ENCODE measurements at places on chromosomes 3 and 15. TPM values are rescaled to one million over a fixed set of nuclear protein-coding genes. Genes with fewer than 3 reads are reported as not detected.

DNA sequence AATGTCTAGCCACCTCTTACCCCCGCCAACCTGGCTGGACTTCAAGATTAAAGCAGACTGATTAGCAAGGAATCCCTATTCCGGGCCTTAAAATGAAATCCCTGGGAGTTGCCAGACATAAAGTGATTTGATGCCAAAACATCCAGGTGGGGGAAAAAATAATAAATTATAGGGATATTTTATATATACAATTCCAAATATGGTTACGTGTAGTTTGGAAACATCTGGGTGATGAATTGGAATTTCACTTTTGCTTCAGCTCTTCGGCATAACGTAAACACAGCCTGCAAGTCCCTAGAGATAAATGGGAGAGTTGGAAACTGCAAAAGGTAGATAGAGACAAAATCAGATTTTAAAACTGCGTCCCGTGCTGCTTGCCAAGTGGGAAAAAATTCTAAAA is 545.5 kb upstream of the MDFIC2 start:
- H3K27ac ChIP-seq, result no peak overlapping the region
- H3K4me1 ChIP-seq, result no peaks in the 10 kb centered on the region
- H3K4me3 ChIP-seq, result no peak overlapping the region
- no peaks in the 10 kb centered on the region for H3K36me3 ChIP-seq
- H3K27me3 ChIP-seq, result no peaks in the 10 kb centered on the region

DNA sequence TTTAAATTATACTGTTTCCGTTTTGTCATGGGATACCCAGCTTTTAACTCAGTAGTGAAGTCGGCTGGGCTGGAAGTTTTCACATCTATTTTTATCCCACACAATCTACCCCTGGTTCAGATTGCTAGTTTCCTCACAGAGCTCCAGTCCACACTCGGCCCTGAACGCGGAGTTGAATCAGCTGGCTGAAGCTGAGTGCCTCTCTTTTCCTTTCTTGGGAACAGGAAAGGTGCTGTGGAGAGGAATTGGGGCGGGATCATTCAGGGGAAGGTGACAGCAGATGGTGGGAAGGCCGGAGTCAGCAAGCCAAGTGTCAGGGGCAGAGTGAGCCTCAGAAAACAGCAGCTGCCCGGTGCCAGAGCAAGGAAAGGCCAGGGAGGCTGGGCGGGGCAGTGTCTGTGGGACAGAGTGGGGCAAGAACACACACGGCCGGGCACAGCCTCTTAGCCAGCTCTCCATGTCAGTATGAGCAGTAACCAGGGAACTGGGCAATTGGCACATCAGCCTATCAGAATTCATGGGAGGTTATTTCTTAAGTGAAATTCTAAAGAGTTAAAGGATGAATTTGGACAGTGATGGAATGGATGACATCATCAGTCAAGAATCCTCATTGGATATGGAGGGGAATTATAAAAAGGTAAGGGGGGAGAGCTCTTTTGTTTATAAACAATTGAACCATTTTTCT is 135.7 kb upstream of the IL12A start:
- peak overlapping the region; percentile 12 for H3K4me3 ChIP-seq
- H3K4me1 ChIP-seq, result peaks cover 1% of the 10 kb centered on the region
- peak; percentile 35 for DNase-seq
- no peaks in the 10 kb centered on the region for H3K36me3 ChIP-seq
- H3K27me3 ChIP-seq, result no peaks in the 10 kb centered on the region
- H3K27ac ChIP-seq, result no peak overlapping the region

- no peak for DNase-seq
- H3K36me3 ChIP-seq, result no peaks in the 10 kb centered on the region
- H3K27me3 ChIP-seq, result no peaks in the 10 kb centered on the region
- H3K4me3 ChIP-seq, result no peak overlapping the region
Observed at GRCh38 chr3:138412821-138413551, 21.4 kb upstream of the ESYT3 start.

DNA sequence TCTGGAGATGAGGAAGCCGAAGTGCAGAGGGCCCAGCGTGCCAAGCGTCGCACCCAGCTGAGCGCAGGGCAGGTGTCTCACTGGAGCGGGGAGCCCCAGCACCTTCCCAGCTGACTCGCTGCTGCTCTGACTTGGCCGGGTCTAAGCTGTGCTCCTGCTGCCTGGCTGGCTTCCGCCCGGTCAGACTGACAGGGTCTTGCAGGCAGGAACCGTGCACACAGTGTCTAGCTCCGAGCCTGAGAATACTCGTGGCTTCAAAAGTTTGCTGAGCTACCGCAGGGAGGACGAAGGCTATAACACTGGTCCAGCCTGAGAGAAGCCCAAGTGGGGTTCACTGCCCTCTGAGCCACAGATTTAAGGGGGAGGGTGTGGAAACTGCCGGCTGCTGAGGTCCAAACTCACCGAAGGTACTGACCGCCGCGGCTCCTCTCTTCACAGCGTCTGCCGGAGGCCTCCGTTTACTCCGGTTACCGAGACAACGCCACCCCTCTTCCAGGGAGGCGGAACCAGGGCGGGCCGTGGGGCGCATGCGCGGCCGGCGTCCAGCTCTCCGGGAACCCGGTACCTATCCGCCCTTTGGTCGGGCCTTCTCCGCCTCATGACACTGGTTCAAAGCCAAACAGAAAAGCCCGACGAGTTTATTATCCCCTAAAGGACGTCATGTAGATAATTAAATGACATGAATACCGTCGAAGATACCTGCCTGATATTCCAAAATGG is at the start of gene CFAP44:
CFAP44 (minus strand) TSS at position 443 of the 720 bp plus-strand sequence. CDS start 7,829 bp downstream, outside the sequence.
- peak within 1 kb of the TSS; percentile 35 for H3K4me3 ChIP-seq
- no peak within 1 kb of the TSS for H3K27ac ChIP-seq
- H3K4me1 ChIP-seq, result peaks cover 3% of the 10 kb centered on the region
- DNase-seq, result peak; percentile 83

DNA sequence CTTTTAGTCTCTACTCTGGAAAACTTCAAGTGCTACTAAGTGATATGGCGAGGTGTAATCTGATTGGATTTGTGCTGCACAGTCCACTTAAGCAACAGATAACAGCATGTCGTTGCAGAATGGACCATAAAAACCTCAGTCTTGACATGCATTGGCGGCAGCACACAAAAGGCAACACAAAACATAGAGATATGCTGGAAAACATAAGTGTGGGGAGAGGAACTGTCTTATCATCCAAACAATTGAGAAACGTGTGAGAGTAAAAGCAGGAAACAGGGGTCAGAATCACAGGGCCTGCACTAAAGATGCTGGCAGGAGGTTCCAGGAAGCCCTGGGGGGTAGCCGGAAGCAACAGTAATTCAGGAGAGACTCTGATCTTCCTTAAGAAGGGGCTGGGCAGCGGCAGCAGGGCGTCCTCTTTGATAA is 82.1 kb downstream of the CGNL1 start:
- no peak overlapping the region for H3K4me3 ChIP-seq
- no peak for DNase-seq
- no peak overlapping the region for H3K27ac ChIP-seq
- no peaks in the 10 kb centered on the region for H3K27me3 ChIP-seq
- H3K4me1 ChIP-seq, result no peaks in the 10 kb centered on the region

DNA sequence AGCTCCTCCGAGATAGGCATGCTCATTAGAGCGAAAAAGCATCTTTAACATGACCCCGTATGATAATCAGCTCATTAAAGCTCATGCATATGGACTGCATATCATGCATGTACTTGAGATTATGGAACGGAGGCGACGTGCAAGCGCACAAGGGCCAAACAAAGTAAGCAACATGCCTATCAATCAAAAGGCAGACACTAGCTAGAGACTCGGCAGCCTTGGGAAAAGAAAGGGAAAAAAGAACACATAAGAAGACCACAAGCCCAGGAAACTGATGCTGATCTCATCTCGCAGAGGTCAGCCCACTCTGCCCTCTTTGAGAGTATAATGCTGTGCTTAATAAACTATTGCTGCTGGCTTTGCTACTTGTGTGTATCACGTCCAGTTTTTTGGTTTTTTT is 2.6 kb upstream of the ACOX2 start:
- no peak overlapping the region for H3K4me3 ChIP-seq
- no peak overlapping the region for H3K27ac ChIP-seq
- peaks cover 14% of the 10 kb centered on the region for H3K4me1 ChIP-seq

DNA sequence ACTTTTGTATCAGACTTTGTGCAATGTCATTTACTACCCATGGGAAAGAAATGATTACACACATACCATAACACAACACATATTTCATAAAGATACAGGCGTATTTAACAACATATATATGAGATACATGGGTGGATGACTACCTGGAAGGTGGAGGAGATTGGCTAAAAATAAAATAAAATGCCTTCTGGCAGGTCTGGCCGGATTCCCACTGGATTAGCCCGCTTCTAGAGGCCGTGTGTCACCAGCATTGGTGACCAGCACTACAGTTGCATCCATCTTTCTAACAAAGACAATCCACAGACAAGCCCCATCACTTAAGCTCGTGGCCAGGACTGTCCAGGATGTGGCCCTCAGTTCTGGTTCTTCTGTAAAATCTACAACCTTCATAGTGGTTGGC is 21.0 kb upstream of the SEC22A start:
- no peaks in the 10 kb centered on the region for H3K4me1 ChIP-seq
- H3K27ac ChIP-seq, result no peak overlapping the region
- DNase-seq, result no peak
- H3K4me3 ChIP-seq, result no peak overlapping the region

DNA sequence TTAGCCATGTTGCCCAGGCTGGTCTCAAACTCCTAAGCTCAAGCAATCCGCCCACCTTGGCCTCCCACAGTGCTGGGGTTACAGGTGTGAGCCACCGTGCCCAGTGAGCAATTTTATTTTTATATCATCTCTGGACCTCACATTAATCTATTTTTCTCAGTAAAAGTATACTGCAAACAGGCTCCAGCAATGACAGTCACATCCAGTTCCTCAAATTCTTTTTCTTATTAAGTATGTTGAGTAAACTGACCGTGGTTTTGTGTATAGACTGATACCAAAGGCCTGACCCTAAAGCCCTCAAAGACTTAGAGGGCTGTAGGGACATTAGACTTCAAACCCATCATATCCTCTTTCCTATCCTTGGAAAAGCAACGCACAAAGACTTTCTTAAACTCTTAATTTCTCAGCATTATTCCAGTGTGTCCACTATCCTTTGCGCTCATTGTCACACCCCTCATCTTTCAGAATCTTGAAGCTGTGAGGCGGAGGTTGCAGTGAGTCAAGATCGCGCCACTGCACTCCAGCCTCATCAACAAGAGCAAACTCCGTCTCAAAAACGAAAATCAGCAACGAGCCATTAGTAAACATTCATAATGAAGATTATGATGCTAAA is 2.0 kb downstream of the NGLY1 start:
- peaks cover 5% of the 10 kb centered on the region for H3K4me1 ChIP-seq
- no peak overlapping the region for H3K4me3 ChIP-seq
- no peak overlapping the region for H3K27ac ChIP-seq
- DNase-seq, result no peak
- no peaks in the 10 kb centered on the region for H3K27me3 ChIP-seq

GRCh38 chr3:186646106-186646505 is 5.9 kb downstream of the FETUB start:
- no peaks in the 10 kb centered on the region for H3K4me1 ChIP-seq
- no peak for DNase-seq
- H3K4me3 ChIP-seq, result no peak overlapping the region
- H3K27me3 ChIP-seq, result no peaks in the 10 kb centered on the region

DNA sequence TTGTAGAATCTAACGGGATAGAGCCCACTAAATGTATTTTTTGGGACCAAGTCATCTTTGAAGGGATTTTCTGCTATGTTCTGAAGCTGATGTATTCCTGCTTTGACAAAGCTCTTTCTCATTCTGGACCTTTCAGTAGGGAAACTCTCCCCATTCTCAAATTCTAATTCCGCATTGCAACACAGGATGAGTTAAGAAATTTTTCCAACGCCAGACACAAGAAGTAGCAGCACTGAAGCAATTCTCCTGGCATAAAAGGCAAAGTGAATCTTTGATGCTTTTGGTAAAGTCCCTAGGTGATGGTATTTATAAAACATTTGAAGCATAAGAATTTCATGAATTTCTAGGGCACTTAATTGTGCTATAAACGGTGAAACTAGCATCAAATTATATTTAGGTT is 76.8 kb downstream of the ZPLD1 start:
- no peaks in the 10 kb centered on the region for H3K27me3 ChIP-seq
- DNase-seq, result no peak

DNA sequence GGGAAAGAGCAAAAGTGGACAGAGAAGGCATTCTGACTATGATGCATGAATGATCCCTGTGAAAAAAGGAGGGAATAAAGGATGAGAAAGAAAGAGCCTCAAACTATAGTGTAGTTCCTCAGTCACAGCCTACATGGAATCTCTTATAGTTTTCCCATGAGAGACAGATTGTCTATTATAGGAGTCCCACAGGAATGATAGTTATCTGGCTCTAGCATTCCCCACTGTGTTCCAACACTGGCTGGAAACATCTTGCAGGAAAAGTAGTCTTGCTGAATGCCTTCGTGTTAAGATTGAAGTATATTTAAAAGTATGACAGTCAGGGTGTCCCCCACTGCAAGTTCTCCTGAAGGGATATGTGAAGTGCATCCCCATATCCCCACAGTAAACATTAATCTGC is 641.5 kb upstream of the NECTIN3 start:
- DNase-seq, result no peak
- H3K27ac ChIP-seq, result no peak overlapping the region
- no peak overlapping the region for H3K4me3 ChIP-seq

DNA sequence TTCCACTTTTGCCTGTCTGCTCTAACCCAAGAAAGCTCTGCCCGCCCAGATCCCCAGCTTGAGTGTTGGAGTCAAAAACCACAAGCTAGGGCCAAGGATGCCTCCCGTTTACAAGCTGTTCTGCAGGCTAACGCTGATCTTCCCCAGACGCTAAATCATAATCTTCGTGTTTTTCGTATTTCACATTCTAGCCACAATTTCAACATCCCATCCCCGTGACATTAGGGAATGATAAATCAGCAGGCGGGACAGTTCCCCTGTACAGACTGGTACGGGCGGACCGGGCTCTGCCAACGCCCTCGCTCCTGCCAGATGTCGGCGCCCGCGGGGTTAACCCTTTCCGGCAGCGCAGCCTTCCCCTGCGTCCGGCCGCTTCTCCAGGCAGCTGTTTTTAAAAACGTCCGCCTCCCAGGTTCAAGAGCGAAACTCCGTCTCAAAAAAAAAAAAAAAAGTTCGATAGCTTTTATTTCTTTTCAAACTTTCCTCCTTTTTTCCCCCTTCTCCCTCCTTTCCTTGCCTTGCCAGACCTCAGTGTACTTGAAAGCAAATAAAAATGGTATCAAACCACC is 81.0 kb upstream of the BNC1 start:
- no peaks in the 10 kb centered on the region for H3K4me1 ChIP-seq
- no peaks in the 10 kb centered on the region for H3K27me3 ChIP-seq
- no peak overlapping the region for H3K27ac ChIP-seq

- no peaks in the 10 kb centered on the region for H3K36me3 ChIP-seq
- DNase-seq, result no peak
- H3K4me3 ChIP-seq, result no peak overlapping the region
Observed at GRCh38 chr15:79987569-79987955, 16.6 kb upstream of the BCL2A1 start.

The TM4SF18 gene
- total RNA-seq, result 6.4 TPM

The CPNE9 gene
- total RNA-seq, result not detected

The MNS1 gene
- total RNA-seq, result 3.6 TPM

The RAB6B gene
- 1.1 TPM for total RNA-seq

Measured in ovary (tissue), 10 donors.